ENCODE measurements at places on chromosomes 6 and 20.

GRCh38 chr6:110514818-110515217, 38.4 kb upstream of the SLC22A16 start:
- no peak for DNase-seq

GRCh38 chr6:30481211-30481964, 7.9 kb upstream of the HLA-E start:
- DNase-seq = no peak

- DNase-seq = no peak
Observed at GRCh38 chr20:59462249-59462648, 142.1 kb upstream of the PHACTR3 start.

DNA sequence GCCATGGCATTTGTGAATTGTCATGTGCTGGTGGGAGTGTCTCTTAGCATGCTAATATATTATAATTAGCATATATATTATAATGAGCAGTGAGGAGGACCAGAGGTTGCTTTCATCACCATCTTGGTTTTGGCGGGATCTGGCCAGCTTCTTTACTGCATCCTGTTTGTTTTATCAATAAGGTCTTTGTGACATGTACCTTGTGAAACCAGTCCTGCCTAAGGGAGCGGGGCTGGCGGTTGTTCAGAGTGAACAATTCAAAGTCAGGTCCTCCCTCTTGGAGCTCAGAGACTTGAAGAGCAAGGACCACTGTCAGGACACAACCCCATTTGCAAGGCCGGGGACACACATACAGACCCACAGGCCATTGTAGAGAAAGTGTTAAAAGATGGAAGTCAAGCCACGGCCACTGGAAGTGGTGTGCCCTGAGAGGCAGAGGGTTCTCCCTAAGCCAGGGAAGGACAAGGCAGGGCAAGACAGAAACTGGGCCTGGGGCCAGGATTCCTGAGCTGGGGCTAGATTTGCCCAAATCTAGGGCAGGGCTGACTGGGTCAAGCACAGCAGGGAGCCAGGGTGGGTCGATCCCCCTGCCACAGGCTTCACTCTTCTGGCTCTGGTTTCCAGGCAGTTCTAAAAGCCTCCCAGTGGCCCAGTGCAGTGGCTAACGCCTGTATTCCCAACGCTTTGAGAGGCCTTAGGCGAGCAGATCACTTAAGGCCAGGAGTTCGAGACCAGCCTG, 14.2 kb downstream of the SLC52A3 start:
- DNase-seq = no peak

DNA sequence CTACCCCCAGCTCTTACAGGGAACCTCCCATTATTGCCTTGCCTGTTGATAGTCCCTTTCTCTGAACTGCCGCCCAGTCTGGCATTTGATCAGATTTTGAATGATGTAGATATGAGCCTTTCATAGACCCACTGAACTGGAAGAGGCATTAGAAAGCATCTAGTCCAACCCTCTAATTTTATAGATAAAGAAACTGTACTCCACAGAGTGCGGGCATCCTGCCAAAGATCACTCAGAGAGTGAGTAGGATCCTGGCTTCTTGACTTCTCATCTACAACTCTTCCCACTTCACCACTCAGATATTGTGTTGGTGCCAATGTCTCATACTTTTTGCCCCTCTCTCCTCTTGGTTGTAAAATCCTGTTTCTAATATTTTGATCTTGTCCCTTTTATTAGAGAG, 179.2 kb upstream of the BMP2 start:
- no peak for DNase-seq

- peak; percentile 3 for DNase-seq
Observed at GRCh38 chr6:145139140-145139850, 596.0 kb downstream of the EPM2A start.

- DNase-seq = peak; percentile 6
Observed at GRCh38 chr20:561437-562231, 18.0 kb upstream of the CSNK2A1 start.

DNA sequence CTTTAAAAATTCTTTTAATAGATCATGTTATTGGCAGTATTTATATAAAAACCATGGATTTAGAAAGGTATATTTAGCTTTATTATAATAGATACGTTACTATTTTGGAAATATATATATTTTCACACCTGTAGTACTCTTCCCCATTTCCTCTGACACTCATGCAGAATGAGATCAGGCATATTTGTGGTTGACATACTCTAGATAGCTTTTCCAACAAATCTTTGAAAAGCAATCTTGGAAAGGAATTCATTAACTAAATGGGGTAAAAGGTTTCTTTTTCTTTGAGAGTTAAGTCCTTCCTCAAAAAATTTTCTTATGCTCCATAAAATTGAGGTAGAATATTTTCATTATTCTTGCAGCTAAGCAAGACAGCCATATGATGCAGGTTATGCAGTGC, 14.5 kb downstream of the ASF1A start:
- no peak for DNase-seq

DNA sequence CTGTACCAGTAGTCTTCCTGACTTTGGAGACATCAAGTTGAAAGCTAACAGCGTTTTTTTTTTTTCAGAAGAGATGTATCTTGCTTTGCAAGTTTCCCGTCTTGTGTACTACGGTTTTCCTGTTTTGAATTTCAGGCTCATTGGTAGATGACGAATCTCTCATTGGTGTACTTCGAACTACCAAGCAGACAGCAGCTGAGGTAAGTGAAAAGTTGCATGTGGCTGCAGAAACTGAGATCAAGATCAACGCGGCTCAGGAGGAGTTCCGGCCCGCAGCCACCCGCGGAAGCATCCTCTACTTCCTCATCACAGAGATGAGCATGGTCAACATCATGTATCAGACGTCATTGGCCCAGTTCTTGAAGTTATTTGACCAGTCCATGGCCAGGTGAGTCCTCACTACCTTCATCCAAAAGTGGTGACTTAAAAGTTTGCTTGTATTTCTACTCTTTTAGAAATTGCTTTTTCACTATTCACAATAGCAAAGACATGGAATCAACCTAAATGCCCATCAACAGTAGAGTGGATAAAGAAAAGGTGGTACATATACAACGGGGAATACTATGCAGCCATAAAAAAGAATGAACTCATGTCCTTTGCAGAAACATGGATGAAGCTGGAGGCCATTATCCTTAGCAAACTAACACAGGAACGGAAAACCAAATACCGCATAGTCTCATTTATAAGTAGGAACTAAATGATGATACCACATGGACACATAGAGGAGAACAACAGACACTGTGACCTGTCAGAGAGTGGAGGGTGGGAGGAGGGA, 110.6 kb upstream of the GLP1R start:
- no peak for DNase-seq

DNA sequence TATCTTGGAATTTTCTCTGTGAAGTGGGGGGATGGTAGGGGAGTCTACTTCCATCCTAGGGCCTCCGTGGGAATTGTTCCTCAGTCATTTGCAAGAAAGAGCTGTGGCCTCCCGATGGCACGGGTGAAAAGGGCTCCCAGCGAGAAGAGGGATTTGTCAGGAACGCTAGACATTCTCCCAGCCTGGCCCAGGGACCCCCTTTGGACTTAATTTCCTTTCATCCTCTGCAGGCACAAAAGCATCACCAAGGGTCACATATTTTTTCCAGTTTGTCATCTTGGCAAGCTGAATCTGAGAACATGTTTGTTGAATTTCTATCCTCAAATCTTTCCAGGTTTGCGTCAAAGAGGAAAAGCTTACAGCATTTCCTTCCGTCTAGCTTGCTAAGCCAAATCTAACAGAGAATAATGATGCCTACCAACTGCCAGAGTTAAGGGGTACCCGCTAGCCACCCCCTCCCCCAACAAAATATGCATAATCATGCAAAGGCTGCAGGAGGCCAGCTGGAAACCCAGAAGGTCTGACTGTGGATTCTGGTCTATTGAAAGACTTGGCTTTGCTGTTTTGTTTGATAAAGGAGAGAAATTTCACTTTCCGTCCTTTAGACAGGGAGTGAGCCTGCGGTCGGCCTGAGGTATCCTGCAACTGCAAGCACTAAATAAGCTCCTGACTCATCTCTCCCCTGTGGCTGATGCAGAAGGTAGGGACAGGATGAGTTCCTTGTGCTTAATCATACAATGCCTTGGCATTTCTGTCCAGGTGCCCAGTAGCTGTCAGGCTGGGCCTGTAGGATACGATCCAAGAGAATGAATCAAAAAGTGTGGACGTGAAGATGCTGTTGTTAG, 23.1 kb downstream of the PSMG4 start:
- DNase-seq = no peak

GRCh38 chr6:142476452-142476851, 174.6 kb downstream of the ADGRG6 start:
- DNase-seq = no peak

DNA sequence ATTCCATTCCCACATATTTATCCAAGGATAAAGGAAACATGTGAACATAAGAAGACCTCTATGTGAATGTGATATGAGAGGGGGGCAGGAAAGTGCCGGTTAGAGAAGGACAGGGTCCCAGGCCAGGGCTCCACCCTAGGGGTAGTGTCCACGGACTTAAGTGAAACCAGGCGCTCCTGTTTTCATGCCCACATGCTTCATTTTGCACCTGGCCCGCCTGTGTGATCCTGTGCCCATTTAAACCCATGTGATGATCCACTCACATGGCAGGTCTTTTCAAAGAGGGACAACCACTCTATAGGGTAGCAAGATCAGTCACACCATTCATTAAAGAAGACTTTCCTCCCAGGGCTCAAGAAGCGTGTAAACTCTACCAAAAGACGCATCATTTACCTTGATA, 865.3 kb upstream of the GJE1 start:
- no peak for DNase-seq

- DNase-seq = no peak
Observed at GRCh38 chr6:14284969-14285590, 167.5 kb downstream of the CD83 start.

DNA sequence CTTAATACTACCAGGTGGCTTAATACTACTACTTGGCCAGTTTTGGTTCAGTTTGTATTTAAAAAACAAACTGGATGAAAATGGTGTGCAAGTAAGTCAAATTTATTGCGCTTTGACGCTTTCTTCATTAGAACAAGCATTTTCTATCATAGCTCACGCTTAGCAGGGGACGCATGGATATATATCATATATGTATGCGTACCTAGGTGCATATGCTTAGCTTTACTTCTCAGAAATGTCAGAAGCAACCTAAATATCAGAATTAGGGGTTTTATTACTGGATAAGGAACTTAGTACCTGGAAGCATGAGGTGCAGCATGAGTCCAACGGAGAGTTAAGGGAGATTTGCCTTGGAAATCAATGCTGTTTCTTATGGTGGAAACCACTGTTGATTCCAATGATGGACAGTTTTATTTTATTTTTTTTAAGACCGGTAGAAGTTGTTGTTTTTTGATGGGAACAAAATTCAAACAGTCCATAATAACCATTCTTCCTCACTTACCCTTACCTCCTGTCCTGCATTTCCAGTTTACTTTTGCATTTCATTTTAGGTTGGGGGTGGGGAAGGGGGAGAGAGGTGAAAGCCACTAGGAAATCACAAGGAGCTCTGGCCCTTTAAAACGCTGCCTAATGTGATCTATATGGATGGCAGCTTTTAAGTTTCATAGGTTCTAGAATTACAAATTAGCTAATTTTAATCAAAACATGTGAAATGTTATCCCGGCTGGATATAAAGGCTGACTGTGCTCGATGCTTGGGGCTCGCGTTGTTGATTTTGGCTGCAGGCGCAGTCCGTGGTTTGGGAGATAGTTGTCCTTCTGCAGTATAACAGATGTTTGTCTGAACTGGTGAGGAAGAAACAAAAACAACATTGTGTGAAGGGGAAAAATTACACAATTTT, 2.1 kb downstream of the SOBP start:
- no peak for DNase-seq

GRCh38 chr20:3470627-3471396, at the start of gene ATRN:
ATRN (plus strand) TSS chr20:3471018; CDS start chr20:3471108, 90 bp downstream.
- peak; percentile 7 for DNase-seq

DNA sequence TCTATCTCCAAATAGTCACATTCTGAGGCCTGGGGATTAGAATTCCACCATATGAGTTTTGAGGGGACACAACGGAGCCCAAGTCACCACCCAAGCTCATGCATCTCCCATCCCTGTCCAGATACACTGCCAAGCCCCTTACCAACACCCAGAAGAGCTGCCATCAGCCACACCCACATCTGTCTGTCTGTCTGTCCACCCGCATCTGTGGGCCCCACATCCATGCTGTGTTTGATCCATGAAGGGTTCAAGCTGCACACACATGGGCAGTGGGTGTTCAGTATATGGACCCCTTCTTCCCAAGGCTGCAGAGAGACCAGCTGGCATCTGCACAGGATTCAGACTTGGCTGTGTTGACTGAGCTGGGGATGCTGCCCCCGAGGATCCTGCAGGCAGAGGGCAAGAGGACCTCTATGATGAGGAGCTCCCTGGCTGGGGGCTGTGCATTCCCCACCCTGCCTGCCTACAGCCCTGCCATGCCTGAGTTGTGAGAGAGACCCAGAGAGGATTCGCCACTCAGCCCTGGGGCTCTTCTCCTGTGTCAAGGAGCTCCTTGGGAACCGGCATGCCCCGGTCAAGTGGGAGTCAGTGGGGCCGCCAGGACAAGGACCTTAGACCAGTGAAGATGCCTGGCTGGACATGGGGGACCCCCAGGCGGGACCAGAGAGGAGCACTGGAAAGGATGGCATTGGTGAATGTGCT, 206.4 kb downstream of the SYNDIG1 start:
- no peak for DNase-seq

DNA sequence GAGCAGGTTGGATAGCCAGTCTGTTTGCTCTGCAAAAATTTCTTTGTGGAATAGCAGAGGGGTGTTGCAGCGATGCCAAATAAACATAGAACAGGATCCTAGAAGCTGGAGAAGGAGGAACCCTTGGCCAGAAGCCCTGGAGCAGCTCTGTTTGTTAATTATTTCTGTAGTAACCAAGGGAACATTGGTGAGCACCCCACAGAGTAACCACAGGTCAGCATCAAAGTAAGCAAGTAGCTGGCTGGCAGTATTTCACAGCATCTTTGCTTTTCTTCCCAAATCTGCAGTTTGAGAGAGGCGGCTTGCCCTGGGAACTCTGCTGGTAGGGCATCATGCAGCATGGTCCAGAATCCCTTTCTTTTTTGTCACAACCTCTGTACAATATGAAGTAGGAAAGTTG, 12.7 kb upstream of the APMAP start:
- peak; percentile 49 for DNase-seq

GRCh38 chr6:169326067-169326799, 72.6 kb upstream of the THBS2 start:
- DNase-seq = no peak

DNA sequence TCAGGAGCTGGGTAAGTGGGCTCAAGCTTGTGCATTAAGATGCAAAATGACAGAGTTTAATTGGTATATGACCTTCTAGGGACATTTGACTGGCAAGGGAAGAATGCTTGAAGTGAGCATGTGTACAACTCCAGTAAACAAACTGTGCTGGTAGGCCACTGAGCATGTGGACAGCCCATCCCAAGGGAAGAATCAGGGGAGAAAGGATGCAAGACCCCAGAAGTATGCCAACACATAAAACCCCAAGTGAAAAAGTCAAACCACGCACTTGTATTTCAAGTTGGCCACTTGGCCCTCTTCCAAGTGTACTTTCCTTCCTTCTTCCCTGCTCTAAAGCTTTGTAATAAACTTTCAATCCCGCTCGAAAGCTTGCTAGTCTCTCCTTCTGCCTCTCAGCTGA, 10.4 kb upstream of the THBD start:
- DNase-seq = no peak

Measured in NCI-H2081 treated with DMSO at 0.1 percent for 48 hours (cell line).